ENCODE measurements at places on chromosomes 11 and 22.

DNA sequence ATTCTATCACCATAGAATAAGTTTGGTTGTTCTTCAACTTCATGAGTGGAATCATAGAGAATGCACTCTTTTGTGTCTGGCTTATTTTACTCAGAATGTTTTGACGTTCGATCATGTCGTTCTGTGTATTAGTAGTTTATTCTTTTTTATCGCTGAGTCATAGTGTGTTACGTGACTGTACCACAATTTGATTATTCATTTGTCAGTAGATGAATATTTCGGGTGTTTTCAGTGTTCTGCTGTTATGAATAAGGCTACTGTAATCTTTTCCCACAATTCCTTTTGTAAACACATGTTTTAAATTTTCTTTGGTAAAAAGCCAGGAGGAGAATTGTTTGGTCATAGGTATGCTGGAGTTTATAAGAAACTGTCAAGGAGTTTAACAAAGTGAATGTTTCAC is 279.9 kb upstream of the B3GAT1 start:
- DNase-seq = no peak

DNA sequence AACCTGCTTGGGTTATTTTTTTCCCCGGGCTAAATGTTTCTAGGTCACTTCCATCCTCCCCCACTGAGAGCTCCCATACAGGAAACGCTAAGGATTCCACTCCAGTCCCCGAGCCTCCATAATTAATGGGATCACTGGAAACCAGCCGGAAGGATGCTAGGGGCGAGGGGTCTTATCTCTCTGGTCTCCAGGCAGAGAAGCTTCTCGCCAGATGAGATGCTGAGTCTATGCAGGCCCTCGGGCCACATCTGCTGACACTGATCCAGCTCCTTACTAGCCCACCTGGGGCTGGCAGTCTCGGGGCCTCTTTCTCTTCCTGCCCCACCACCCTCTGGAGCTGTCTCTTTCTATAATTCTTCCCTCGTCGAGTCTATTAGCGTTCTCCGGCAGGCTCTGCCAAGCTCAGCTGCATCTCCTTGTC is 125.9 kb upstream of the SYT13 start:
- no peak for DNase-seq

GRCh38 chr11:88594274-88594950 is 256.9 kb upstream of the CTSC start:
- no peak for DNase-seq

DNA sequence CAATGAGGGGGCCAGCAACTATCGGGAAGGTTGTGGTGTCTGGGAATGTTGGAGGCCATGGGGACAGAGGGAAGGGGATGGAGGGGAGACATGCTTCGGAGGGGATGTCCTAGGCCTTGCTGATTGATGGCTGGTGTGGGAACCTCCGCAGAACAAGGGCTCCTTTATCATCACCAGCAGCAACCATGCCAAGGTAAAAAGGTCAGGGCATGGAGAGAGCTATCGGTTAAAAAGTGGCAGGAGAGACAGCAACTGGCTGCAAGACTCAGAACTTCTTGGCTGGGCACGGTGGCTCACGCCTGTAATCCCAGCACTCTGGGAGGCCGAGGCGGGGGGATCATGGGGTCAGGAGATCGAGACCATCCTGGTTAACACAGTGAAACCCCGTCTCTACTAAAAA is 3.0 kb downstream of the GSTT4 start:
- no peak for DNase-seq

- DNase-seq = no peak
These were observed 962.3 kb upstream of the RAG2 start for GRCh38 chr11:37560346-37560745.

DNA sequence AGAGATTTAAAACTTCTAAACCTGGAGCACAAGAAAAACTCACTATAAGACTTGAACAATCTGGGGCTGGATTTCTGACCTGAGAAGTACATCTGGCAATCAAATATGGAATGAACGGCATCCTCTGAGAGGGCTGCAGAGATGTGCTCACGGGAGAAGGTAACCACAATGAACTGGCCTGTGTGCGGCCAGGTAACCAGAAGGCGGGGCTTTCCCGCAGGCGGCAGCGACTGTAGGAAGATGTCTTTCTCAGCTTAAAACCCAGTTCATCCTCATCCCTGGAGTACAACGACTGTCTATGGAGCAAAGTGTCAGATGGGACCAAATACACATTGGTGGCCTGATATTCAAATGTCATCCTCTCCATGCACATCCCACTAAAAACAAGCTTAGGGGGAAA is 24.5 kb downstream of the MICAL3 start:
- DNase-seq = no peak

DNA sequence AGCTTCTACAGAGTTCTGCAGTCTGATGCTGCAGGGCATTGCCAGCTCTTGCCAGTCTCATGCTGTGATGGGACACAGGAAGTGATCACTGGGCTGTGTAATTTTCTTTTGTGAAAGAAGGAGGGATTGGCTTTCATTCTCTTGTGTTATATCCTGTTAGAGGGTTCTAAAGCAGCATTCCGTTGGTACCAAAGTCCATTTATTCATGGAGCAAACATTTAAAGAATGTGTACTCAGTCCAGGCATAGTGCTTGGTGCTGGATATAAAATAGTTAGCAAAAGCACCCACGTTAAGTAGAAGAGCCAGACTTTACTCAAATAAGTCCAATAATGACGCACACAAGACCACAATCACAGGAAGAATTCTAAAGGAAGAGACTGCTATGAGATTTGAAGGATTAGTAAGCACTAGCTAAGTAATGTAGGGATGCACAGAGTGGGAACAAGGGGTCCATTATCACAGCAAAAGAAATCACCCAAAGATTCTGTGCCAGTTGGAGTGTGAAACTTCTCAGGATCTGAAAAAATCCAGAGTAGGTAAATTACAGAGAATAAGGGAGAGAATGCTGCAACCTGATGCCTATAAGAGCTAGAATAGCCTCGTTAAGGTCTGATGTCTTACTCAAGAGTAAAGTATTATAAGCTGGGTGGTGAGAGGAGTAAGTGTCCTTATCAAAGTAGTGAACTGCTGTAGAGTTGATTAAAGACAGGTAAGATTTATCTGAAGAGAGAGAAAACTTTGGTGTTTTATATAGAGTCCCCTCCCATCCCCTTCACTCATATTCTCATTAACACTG is 728.3 kb downstream of the METTL15 start:
- peak; percentile 78 for DNase-seq

DNA sequence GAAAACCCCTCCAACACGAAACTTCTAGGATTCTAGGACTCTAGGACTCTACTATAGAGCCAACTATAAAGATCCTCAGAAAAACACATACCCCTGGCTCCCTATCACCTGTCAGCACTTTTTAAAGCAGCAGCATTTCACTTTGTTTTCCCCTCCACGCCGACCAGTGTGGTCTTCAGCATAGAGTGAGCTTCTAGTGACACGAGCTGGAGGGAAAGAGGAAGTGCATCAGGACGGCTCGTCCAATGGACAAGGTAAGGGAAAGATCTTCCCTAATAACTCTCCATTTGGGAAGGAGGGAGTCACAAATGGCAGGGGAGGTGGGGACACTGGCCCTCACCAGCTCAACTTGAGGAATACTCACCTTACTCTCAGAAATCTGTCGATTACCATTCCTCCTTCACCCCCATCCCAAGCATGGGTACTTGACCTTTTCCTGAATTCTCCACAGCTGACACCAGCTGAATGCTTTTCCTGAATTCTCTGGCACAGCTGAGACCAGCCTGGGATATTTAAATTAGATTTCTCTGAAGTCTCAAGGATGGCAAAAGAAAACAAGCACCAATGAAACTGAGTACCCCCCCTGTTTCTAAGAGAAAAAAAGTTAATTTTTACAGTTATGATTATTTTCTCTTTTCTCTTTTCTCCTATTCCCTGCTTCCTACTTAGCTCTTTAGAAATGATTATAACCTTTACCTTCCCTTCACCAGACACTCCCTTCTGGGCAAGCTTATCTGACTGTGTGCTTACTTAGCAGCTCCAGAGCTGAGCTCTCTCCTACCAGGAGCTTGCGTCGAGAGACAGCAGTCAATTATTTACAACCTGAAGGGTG is 33.3 kb upstream of the NNMT start:
- peak; percentile 50 for DNase-seq
